T-helper 2 cell (primary cell): ENCODE measurements at places on chromosomes 16 and 17.

GRCh38 chr16:80231121-80231520 is 309.7 kb upstream of the DYNLRB2 start:
- no peak for DNase-seq

GRCh38 chr17:28406473-28406814 is 432 bp upstream of the SLC46A1 start:
- DNase-seq = no peak

DNA sequence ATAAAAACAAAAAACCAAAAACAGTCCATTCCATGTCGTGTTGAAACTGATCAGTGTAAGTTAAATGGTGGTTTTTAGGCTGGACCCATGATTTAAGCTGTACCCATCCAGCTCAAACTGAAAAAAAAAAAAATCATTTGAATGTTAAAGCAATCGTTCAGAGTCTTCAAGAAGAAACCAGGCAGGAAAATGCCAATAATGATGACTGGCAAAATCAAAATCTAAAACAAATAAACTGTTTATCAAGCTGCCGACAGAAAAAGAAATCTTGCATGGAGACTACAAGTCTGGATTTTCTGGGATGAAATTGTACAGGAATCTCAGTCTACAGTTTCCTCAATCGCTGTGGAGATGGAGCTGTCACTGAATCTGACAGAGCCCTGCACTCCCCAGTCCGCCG is 40.7 kb downstream of the SOST start:
- DNase-seq = no peak

DNA sequence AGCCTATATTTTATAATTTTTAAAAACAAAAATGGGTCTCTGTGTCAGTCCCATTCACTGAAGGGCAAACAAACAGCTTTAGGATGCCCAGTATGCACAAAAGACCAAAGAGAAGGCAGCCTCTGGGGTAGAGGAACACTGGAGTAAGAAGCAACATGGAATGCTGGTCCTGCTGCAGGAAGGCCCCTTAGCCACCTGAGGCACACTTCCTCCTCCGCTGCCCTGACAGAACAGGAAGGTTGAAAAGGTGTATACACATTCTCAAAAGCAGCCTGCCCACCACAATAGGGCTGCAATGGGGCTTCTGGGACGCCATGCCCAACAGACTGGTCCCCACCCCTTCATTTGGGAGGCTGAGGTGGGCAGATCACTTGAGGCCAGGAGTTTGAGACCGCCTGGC is 19.5 kb downstream of the TOM1L2 start:
- no peak for DNase-seq

DNA sequence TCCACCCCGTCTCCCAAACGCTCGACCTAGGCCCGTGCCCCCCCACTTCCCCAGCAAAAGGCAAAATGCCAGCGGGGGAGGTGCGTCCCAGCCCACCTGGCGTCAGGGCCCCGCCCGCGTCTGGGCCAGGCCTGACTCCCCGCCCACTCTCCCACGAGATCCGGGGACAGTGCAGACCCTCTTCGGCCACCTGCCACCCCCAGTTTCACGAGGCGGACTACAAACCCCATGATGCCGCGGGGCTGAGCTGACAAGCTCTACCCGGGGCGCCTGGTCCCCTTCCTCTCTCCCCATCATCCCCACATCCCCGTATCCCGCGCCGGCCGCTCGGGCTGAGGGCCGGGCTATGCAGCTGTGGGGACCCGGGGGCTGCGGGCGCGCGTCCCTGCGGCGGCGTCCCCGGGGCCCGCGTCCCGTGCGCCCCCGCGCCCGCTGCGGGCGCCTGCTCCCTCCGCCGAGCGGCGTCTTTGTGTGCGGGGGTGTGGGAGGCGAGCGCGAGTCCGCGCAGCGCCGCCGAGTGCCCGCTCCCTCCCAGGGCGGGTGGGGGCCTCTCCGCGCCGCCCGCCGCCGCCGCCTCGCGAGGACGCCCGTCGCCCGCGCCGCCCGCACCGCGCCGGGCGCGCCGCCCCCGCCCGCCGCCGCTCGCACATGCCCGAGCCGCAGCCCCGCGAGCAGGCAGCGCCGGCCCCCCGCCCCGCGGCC is at the start of gene ANKRD13B:
ANKRD13B (plus strand) TSS at position 283 of the 702 bp plus-strand sequence. CDS start 490 bp downstream, outside the sequence.
- DNase-seq = no peak
